Stimulated activated CD4-positive, alpha-beta T cell treated with anti-CD3 and anti-CD28 coated beads, Interleukin-4, amount 100 ng/mL, for 4 hours (primary cell): ENCODE measurements at places on chromosomes 12 and 14.

DNA sequence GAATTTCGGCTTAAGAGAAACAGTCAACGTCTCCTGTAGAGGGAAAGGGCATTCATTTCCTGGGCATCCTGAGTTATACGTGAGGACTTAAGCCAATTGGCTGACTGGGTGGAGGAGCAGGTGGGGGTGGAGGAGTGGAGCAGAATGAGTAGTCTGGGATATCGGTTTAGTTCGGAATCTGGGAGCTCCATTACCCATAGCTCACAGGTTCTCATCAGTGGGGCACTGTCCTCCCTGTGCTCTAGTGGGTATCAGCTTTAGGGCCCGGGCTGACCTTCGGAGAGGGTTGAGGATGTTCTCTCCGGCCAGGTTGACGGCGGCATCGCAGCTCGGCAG, 704 bp downstream of the SDR39U1 start:
- no peak for DNase-seq

GRCh38 chr12:48446161-48446776, 26.1 kb upstream of the ANP32D start:
- no peak for DNase-seq

DNA sequence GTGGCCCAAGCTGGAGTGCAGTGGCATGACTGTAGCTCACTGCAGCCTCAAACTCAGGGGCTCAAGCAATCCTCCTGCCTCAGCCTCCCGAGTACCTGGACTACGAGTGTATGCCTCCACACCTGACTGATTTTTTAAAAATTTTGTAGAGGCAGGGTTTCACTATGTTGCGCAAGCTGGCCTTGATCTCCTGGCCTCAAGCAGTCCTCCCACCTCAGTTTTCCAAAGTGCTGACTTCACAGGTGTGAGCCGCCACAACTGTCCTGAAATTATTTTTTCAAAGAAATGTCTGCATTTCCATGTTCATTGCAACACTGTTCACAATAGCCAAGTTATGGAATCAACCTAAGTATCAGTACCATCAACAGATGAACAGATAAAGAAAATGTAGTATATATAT, 111.4 kb downstream of the FOXA1 start:
- DNase-seq, result no peak

- no peak for DNase-seq
These were observed 15.6 kb downstream of the SYNE3 start for GRCh38 chr14:95500772-95501401.

- DNase-seq, result no peak
These were observed 16.9 kb upstream of the AICDA start for GRCh38 chr12:8629486-8630033.
